ENCODE measurements at places on chromosomes 11 and 22.

GRCh38 chr11:2399488-2400068 is 972 bp upstream of the TSSC4 start:
- no peak for DNase-seq

- DNase-seq: no peak
Measured at GRCh38 chr11:46524201-46524770, 69.5 kb downstream of the AMBRA1 start.

DNA sequence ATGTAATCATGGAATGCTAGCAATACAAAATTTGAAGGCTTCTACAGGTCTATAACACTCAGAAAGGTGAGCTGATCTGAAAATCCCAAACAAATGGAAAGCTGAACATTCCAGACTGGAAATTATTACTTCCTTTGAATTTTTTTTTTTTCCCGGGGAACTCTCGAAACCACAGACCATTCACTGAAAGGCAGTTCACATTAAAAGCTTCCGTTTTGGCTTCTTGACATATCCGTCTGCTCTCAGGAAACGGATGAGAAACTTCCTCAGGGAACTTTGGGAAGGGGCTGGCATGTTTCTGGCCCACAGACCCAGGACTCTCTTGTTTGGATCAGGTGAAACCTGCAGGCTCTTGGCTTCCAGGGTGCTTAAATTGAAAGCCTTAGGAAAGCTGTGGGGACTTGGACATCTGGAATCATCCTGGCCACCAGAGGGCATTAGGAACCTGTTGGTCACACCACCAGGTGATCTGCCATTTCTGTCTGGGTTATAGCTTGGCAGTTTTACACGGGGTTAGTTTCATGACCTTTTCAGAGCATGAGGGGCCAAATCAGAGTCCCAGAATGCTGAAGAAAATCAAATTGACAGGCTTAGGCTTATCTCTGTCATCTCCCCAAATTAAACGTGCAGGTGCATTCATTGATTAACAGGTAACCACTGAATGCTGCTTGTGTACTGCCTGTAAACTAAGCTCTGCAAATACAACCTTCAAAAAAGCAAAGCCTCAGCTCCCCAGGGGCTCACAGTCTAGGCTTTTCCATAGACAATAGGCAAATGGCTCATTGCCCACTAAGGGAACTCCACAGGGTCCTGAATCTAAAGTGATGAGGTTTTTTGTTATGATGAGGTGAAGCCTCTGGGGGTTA is 22.7 kb upstream of the GRAMD1B start:
- peak; percentile 43 for DNase-seq

DNA sequence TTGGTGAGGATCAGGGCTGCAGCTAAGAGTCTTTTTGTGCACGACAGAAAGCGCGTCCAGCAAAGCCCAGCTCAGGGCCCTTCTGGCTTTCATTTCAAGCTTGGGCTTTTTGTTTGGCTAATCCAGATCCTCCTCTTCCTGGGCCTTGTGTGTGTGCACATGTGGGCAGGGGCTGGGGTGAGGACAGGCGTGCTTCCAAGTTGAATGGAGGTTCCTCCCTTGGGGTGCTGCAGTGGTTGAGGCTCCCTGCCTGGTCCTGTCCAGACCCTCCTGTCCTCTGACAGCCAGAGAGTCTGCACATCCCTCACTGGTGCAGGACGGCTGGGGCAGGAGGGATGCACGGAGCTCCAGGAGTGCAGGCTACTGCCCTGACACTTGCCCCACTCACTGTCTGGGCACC is 62.0 kb upstream of the NECTIN1 start:
- no peak for DNase-seq

DNA sequence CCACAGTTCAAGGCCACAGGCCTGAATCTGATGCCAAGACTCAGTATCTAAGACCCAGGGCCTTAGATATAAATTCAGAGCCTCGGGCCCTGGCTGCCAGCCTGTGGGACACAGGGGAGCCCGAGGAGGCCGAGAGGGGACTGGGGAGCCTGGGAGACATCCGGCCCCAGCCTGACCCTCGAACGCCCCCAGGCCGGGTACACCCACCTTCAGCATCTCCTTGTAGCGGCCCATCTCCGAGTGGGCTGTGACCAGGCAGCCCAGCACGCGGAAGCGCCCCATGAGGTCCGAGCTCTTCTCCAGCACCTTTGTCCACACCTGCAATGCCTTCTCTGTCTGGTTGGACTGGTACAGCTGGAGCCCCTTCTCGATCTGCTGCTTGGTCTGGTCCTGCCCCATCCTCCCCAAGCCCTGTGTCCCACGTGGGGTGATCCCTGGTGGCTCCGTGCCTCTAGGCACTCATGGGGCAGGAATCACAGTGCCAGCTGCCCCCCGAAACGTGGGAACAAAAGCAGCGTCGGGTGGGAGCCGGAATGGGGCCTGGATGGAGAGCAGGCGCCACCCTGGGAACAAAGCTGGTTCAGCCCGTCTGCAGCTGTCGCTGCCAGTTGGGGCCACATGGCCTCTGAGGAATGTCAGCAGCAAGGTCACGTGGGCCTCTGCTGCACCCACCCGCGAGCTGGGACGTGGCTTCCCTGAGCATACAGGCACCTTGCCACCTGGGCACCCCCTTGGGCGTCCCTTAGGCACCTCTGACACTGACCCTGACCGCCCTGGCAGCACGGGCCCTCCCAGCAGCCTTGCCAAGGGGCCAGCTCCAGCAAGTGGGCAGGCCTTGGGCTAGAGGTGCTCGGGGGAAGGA is at the start of gene RAPSN:
Gene RAPSN, minus strand, starts transcription at position 571 of the 862 bp plus-strand sequence. Its CDS starts 172 bp downstream, at position 399.
- DNase-seq: no peak

DNA sequence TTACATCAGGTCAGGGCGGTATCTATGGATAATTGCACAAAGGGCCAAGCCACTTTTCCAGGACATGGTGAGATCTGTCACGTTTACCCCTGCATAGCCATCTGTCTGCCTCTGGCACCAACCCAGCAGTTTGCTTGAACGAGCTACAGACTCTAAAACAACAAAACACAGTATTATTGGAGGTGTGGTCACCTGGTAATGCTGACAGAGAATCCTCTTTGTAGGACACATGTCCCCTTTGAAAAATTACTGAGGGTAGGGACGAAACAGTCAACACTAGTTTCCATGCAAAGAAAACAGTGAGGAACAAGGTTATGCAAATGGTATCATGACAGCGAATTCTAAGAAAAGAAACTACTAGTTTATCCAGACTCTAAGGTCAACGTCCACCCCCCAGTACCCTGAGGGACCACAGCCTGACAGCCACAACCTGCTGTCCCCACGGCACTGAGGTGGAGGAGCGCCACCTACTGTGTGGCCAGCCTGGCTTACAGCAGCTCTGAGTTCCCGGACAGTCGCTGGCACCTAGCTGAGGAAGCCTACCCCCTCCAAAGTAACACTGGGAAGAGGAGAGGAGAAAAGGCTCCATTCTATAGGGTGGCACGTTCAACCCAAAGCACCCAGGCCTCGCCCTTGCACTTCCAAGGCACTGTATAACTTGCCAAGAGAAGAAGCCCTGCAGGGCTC is 117.4 kb upstream of the BID start:
- DNase-seq: no peak

DNA sequence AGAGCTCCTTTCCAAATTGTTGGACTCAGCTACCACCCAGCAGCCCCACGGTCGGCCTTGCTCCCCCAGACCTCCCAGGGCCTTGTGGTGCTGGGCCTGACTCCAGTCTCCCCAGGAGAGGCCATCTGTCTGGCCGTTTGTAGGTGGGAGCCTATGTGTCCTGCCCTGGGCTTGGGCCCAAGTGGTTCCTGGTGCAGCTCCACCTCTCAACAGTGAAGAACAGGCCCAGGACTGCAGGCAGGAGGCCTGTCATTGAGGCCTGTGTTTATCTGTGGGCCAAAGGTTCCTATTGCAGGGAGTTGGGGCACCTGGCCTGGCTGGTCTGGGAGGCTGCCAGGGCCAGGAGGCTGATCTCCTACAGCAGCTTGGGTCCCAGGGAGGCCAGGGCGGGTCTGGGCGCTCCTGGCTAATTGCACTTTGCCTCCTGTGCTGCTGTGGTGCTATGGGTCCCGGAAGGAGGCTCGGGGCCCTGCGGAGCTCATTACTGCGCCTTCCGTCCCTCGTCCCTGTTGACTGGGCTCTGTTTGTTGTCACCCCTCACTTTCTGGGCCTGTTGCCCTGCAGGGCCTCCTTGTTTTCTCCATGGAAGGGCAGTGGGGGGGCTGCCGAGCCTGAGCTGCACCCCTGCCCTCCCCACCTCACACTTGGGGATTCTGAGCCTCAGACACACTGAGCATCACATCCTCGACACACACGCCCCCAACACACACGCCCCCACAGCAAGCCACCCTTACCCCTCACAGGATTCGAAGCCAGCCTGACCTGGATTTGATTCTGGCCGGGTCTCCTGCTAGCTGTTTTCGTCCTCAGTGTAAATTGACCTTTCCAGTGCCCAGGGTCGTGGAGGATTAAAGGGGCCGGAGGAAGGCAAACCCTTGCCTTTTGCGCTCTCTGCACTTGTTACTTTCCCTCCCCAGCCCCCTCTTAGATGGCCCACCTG is 6.8 kb upstream of the OMP start:
- DNase-seq: no peak

- DNase-seq: no peak
Measured at GRCh38 chr11:43573233-43573632, 107.3 kb upstream of the HSD17B12 start.

- DNase-seq: no peak
Measured at GRCh38 chr11:130766650-130767565, 149.4 kb downstream of the SNX19 start.

DNA sequence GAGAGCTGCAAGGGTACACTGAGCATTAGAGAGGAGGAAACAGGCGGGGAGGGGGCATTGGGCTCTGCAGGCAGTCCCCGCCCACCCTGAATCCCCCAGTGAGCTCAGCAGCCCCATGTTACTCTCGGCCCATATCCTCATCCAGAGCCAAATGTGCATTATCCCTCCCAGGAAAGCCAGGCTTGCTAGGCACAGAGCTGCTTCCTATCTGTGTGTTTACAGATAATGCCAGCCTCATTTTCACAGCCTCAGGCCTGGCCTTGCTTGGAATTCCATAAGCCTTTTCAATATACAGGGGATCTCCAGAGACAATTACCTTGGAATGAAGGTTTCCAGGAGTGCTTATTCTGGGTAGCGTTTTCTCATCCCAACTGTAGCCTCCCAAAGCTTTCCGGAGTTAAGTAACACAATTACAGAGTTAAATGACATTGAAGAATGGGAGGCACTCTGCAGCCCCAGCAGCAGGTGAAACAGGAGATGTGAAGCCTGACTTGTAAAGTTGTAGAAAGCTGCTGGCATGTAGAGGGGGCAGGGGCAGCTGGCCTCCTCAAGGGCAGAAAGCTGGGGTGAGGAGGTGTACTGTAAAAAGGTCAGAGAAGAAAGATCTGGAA is 91.5 kb upstream of the TBCEL start:
- DNase-seq: no peak

GRCh38 chr11:112255067-112255720 is 5.5 kb downstream of the PLET1 start:
- peak; percentile 75 for DNase-seq

DNA sequence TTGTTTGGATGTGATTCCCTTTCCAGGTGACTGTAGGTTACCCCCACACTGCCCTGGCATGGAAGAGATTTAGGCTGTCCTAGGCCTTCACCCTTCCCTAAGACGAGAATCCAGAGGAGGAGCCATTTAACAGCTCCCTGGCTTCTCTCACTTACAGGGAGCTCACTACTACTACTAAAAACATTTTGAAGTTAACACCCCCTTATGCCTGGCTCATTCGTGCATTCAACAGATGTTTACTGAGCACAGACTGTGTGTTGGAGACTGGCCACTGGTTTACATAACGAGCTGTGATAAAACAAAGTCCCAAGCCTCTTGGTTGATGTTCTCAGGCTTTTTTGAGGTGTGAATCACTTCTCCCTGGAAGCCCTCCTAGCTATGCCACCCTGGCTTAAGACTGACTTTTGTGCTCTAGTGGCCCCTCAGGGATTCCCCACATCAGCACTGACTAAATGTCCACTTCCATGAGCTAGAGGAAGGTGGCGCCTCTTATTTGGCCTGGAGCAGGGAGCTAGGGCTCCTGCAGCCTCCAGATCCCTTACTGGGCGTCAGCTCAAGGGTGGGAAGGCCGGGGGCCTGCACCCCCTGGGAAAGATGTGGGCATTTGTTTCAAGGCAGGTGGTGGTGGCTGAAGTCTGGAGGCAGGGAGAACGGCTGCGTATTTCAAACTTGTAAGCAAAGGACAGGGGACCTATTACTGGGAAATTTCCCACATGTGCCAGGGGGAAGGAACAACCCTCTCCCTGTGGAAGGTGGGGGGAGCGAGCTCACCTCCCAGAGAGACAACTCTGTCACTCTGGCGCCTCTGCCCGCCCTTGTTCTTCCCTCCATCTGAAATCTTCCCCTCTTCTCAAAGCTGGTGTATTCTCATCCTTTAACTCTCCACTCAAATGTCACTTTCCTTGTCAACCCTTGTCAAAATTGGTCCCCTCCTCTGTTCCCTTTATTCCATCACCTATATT is 19.4 kb upstream of the MALAT1 start:
- no peak for DNase-seq

DNA sequence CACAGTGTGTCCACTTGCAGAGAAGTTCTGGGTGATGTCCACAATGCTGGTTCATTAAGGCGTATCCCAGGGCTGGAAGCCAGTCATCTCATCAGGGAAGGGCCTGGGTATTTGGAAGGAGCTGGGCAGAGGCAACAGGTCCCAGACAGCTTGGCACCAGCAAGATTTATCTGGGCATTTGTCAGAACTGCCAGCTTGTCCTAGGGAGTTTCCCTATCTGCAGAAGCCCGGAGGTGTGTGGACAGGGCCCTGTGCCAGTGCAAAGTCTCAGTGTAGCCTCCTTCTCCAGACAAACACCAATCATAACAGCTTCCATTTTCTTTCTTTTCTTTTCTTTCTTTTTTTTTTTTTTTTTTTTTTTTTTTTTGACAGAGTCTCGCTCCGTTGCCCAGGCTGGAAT is 125.3 kb upstream of the TIMP3 start:
- no peak for DNase-seq

- no peak for DNase-seq
Measured at GRCh38 chr22:41288245-41288946, 2.4 kb upstream of the RANGAP1 start.

All from non-pigmented ciliary epithelial cell (primary cell).